ENCODE measurements at places on chromosomes 5 and 9. TPM values are rescaled to one million over a fixed set of nuclear protein-coding genes. Genes with fewer than 3 reads are reported as not detected.

DNA sequence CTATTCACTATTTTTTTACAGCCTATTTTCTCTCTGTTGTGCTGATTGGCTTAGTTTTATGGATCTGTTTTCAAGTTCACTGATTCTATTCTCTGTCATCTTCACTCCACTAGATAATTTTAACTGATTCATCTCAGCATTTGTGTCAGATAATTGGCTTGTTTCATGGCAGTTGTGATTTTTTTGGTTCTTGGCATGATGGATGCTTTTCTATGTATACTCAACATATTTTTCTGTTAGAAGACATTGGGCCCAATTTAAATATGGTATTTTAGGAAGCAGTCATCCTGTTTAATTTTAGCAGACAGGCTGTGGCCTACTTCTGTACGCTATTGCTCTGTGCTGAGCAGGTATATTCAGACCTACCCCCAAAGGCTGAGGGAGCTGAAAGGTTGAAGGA, 1865.3 kb upstream of the ACO1 start:
- H3K27me3 ChIP-seq, result no peaks in the 10 kb centered on the region
- H3K36me3 ChIP-seq, result no peaks in the 10 kb centered on the region
- H3K27ac ChIP-seq, result no peak overlapping the region
- no peak for DNase-seq

DNA sequence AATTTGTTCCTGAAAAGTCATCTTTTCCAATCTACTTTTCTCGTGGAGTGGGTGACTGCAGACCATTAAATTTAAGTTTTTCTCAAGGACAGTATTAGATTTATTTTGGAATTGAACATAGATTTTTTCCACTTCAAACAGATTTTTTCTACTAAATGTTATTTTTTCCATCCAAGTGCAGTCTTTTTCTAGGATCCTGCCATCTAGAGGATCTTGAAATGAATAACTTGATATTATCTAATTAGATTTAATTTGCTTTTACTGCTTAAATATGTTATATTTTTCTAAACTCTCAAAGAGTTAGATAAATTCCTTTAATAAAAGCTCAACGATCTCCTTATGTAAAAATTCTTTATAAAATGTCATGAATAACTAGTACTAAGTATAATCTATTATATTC, 136.9 kb upstream of the PRR16 start:
- H3K27me3 ChIP-seq, result no peaks in the 10 kb centered on the region
- H3K4me3 ChIP-seq, result no peak overlapping the region
- H3K27ac ChIP-seq, result no peak overlapping the region
- DNase-seq, result no peak
- no peaks in the 10 kb centered on the region for H3K36me3 ChIP-seq

Gene GFPT2
- total RNA-seq, result 0.22 TPM

Gene NDUFS4
- 84.1 TPM for total RNA-seq

DNA sequence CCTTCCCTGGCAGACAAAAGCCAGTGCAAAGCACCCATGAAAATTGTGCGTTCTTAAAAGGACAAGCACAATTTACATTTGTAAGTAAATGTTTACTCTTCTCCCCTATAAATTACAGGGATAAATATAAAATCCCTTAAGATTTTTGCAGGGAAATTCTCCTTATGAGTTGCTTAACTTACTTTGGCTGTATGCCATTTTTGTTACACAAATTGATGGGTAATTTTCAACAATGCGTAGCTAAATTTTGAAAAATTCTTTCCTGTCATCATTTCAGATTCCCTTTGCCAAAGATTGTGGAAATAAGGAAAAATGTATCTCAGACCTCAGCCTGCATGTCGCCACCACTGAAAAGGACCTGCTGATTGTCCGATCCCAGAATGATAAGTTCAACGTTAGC, 64.2 kb upstream of the ITGA2 start:
- DNase-seq, result no peak
- no peaks in the 10 kb centered on the region for H3K36me3 ChIP-seq
- H3K27ac ChIP-seq, result no peak overlapping the region

GRCh38 chr9:135070964-135071735, 16.3 kb upstream of the OLFM1 start:
- H3K27me3 ChIP-seq, result peaks cover 29% of the 10 kb centered on the region
- H3K4me3 ChIP-seq, result no peak overlapping the region
- H3K36me3 ChIP-seq, result no peaks in the 10 kb centered on the region

- H3K36me3 ChIP-seq, result no peaks in the 10 kb centered on the region
- H3K27me3 ChIP-seq, result no peaks in the 10 kb centered on the region
- no peak overlapping the region for H3K27ac ChIP-seq
- H3K4me3 ChIP-seq, result no peak overlapping the region
These were observed 22.6 kb upstream of the RAPGEF1 start for GRCh38 chr9:131762356-131762932.

DNA sequence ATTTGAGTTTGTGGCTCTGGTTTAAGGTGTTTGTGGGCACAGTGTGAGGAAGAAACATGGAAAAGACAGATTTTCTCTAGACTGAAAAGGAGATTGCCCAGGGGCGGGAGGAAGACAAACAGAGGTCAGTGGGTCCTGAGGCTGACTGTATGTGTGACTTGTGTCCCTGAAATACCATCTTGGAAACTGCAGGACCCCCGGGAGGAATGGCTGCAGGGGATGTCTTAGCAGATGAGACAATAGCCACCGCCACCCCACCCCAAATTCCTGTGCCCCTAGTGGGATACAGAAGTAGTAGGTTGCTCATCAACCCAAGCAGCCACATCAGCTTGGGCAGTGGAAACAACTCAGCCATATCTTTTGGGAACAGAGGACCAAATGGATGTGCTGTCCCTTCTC, 1.7 kb upstream of the PSAT1 start:
- H3K27ac ChIP-seq, result no peak overlapping the region
- H3K4me3 ChIP-seq, result no peak overlapping the region
- peaks cover 32% of the 10 kb centered on the region for H3K4me1 ChIP-seq
